ENCODE measurements at places on chromosomes 2 and 18.

DNA sequence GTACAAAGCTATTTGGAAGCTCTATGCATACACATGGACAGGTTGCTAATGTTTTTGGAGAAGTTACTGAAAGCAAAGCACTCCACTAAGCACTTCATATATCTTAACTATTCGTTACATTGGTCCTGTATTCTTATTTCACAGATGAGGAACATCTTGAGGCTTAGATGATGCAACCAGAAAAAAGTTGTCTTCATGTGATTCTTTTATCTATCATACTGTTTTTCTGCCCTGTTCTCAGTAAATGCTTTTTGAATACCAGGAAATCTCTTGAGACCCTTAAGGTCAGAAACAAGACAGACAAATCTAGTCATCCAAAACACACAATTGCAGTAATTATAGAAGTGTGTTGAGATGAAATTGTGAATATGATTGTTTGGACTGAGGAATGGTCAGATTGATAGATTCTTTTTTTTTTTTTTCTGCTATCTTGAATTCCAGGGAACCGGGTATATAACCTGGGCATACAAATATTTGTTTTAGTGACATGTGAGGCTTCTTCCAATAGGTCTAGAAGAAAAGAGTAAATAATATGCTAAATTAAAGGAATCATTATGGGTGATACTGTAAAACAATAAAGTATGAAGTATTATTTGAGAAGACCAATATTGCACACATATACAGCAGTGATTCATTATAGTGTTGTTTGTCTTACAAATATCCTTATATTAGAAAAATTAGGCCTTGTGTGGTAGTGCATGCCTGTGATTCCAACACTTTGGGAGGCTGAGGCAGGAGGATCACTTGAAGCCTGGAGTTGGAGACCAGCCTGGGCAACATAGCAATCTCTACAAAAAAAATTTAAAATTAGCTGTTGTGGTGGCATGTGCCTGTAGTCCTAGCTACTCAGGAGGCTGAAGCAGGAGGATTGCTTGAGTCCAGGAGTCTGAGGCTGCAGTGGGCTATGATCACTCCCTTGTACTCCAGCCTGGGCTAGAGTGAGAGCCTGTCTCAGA, 33.7 kb downstream of the EHBP1 start:
- no peak for DNase-seq

DNA sequence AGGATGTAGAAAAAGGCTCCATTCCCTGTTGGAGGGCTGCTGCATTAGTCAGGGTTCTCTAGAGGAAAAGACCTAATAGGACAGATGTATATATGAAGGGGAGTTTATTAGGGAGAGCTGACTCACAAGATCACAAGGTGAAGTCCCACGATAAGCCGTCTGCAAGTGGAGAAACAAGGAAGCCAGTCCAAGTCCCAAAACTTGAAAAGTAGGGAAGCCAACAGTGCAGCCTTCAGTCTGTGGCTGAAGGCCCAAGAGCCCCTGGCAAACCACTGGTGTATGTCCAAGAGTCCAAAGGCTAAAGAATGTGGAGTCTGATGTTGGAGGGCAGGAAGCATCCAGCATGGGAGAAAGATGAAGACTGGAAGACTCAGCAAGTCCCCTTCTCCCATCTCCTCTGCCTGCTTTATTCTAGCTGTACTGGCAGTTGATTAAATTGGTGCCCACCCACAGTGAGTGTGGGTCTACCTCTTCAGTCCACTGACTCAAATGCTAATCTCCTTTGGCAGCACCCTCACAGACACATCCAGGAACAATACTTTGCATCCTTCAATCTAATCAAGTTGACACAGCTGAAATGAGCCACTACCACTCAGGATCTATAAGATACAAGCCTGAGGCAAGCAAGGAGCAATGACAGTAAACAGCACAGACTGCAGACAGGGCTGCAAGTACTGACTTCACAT, 30.0 kb upstream of the ATG16L1 start:
- DNase-seq, result no peak

- DNase-seq, result no peak
Measured at GRCh38 chr2:222074674-222075073, 224.1 kb downstream of the PAX3 start.

GRCh38 chr2:100520224-100520623, 42.6 kb upstream of the PDCL3 start:
- DNase-seq, result no peak

- DNase-seq, result no peak
Measured at GRCh38 chr2:160042054-160042453, 20.4 kb downstream of the PLA2R1 start.

GRCh38 chr2:205139822-205140463, 542.4 kb upstream of the NRP2 start:
- DNase-seq, result no peak

GRCh38 chr18:275486-275885, 7.6 kb upstream of the THOC1 start:
- no peak for DNase-seq

GRCh38 chr2:223971-224760, 39.7 kb downstream of the SH3YL1 start:
- DNase-seq, result no peak

DNA sequence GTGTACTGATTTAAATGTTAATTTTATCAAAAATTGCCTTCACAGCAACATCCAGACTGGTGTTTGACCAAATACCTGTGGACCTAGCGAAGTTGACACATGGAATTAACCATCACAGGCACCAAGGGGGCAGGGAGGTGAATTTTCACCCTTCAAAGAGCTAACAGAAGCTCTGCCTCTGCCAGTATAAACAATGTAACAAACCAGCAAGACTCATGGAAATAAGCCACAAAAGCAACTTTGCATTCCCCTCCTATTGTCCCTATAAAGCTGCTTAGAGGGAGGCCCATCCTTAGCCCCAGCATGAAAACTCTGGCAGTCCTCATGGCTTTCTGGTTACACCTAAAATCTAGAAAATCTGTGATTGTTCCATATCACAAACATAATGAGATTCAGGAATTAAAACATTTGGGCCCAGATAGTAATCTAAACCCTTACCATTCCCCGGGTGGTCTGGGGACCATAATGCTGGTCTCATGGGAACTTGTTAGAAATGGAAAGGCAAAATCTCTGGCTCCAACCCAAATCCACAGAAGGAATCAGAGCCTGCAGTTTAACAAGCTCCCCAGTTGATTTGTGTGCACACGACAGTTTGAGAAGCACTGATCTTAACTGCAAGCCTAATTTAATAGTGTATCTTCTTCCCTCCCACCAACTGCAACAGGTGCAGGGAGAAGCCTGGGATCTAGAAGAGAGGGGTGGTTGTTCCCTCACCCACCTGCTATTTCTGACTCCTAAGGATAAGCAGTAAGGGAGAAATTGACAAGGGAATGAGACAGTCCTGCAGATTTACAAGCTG, 23.1 kb downstream of the SERPINB11 start:
- DNase-seq, result no peak

- DNase-seq, result no peak
Measured at GRCh38 chr2:241629762-241630435, 7.1 kb downstream of the THAP4 start.

DNA sequence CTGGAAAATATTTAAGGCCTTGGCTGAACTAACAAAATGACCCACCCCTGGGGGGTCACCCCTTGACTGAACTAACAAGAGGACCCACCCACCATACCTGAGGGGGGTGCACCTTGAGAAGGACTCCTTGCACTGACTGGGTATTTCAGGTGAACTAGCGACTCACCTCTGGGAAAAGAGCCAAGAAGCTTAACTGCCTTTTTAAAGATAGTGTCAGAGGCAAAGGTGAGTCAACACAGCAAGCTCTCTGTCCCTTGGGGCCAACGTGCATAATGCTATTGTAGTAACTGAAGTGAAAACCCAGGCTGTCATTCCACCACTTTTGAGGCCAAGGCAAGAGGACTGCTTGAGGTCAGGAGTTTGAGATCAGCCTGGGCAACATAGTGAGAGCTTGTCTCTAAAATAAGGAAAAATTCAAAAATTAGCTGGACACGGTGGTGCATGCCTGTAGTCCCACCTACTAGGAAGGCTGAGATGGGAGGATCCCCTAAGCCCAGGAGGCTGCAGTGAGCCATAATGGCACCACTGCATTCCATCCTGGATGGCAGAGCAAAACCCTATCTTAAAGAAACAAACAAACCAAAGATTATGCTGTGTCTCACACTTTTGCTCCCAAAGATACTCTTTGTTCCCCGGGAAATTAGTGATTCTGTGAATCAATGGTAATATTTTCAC, 36.4 kb upstream of the ZCCHC2 start:
- DNase-seq, result no peak

- no peak for DNase-seq
Measured at GRCh38 chr18:9913151-9913525, 678 bp upstream of the VAPA start.

DNA sequence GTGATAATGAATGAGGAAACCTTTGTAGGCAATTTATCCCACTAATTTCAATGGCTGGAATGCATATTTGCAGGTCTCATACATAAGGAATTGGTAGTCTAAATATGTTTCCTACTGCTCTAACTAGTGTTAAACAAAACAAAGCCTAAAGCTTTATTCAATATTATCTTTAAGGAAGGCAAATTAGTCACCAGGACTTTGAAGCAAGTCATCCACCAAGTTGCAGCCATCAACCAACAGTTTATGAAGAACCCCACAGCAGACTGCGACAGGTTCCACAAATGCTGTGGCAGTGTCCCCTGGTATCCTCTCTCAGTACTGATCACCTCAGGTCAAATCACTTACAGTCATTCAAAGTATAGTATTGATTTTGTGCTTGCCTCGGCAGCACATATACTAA, 181.5 kb upstream of the ZFP36L2 start:
- DNase-seq, result no peak

DNA sequence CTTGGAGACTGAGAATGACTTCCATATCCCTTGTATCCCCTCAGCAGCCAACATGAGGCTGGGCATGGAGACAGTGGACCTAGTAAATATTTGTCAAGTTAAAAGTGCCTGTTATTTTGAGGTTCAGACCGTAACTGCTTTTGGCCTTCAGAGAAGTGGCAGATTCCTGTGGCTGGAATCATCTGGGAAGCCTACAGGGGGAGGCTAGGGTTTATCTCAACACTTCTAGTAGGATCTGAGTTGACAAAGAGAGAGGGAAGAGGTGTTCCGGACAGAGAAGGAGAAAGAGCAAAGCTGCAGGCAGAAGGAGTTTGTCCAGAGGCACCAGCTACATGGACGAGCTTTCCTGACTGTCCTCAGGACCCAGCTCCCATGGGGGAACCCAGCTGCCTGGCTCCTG, 27.0 kb downstream of the SLC14A2 start:
- DNase-seq, result no peak

DNA sequence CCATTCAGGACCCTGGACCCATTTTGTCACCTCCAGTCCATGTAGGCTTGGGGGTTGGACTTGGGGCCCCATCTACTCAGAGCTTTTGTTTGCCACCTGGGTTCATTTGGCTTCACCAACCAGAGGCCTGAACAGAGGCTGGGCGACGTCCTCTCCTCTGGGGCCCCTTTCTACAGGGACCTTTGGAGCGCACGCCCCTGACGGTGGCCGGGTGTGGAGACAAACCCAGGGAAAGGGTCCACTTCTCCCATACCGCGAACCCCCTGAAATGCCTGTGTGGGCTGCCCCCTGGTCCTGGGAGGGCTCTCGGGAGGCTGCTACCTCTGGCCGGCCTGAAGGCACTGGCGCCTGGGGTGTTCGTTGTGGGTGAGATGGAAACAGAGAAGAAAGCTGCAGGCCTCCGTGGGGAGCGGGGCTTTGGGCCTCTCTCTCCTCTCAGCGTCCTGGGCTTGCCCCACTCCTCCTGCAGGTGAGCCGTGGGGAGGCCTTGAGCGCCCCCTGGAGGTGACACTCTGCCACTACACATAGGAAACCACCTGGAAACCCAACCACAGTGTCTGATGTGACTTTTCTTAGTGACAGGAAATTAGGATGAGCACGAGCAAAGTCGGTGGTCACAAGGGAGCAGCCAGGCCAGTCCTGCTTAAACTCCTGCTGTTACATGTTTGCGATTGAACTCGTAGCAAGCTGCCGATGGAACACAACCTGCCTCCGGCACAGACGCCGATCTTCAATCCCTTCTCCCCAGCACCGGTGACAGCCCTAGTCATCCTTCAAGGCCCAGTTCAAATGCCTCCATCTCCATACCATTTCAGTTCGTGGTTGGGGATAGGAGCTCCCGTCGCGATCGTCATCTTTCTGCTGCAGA, 12.0 kb upstream of the NTSR2 start:
- no peak for DNase-seq

DNA sequence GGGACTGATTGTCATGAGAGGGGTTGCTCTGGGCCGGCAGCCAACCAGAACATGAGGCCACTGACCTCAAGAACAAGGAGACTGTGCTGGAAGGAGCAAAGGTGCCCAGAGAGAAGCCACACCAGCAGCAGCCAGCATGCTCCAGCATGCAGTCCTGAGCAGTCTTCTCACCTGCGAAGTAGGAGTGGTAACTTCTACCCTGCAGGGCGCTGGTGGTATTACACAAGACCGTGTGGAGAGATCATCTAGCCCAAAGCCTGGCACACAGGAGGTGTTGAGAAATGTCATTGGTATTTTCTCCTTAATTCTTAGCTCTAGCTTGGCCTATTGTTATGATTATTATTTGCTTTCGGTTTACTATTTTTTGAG, 132.7 kb downstream of the TSN start:
- DNase-seq, result no peak

- no peak for DNase-seq
Measured at GRCh38 chr2:158667586-158667985, 127.5 kb upstream of the DAPL1 start.

- no peak for DNase-seq
Measured at GRCh38 chr2:157182204-157182709, 75.2 kb upstream of the GALNT5 start.

GRCh38 chr2:12733846-12734245, 17.1 kb downstream of the TRIB2 start:
- DNase-seq, result no peak

DNA sequence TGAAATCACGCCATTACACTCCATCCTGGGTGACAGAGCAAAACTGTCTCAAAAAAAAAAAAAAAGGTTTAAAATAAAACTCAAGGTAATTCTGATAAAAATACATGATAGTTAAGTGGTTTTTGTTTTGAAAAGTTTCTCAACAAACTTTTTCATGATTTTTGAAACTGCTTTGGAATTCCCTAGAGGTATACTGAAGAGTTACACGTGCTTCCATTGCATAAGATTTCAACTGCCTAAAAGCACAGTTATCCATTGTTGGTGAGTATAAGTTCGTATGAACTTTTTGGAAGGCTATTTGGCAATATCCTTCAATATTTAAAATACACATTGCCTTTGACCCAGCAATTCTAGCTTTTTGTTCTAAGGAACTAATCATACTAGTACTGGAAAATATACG, 74.9 kb downstream of the USP34 start:
- DNase-seq, result no peak

DNA sequence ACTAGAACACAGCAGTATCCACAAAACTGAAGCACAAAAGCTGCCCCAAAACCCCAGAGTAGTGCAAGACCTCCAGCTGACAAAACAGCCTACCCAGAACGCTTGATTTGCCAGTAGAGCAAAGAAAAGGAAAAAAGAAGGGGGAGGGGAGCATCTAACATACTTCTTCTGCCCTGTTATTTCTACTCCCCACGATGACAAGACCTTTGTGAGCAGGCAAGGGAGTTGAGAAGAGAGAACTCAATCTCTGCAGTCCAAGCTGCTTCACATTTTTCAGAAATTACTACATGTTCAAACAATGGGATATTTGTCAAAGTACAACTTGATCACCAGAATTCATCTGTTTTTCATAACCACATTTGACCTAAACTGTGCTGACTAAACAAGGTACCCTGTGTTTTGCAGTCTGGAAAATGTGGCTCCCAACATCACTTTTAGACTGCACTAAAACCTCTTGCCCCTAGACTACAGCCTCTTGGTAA, 286.7 kb downstream of the EXOC6B start:
- DNase-seq, result no peak
